CD4-positive, alpha-beta T cell treated with Interleukin-4 for 4 hours (primary cell): ENCODE measurements at places on chromosomes 13 and 19.
A peak's percentile ranks its signal among the peaks of the same experiment; 100 is the strongest.

DNA sequence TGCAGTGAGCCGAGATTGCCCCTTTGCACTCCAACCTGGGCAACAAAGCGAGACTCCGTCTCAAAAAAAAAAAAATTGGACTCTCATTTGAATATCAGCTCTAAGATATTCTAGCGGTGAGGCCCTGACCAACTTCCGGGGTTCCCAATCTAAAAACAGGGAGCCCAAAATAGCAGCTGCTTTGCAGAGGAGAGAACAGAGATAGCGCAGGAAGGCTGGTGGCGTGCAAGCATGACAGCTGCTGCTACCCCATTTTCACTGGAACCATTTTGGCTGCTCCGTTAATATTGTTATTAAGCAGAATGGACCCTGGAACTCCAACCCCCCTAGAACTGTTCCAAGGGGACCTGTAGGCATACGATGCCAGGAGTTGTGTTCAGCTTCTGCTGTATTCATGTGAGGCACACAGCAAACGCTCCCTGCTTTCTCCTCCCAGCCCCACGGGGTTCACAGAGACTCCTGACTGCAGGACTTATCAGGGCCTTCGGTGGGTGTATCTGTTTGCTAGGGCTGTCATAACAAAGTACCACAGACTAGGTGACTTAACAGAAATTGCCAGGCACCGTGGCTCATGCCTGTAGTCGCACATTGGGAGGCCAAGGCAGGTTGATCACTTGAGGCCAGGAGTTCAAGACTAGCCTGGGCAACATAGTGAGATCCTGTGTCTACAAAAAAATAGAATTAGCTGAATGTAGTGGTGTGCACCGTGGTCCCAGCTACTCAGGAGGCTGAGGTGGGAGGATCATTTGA, 11.5 kb downstream of the STXBP2 start:
- DNase-seq: no peak

DNA sequence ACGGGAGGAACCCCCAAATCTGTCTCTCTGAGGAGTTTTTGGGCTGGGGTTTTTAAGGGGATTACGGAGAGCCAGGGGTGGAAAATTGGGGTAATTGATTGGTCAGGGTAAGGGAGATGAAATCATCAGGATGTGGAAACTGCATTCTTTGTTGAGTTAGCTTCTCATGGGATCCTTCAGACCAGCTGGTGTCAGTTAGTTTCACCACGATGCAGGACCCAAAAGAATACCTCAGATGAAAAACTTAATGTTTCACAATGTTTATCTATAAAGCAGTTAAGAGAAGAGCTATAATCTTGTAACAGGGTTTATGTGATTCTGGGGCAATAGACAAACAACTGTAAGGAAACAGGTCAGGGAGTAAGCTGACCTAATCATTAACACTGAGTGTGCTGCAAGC, 230.8 kb downstream of the POU4F1 start:
- no peak for DNase-seq

GRCh38 chr13:100542826-100543156, 45.8 kb downstream of the GGACT start:
- peak; percentile 41 for DNase-seq

GRCh38 chr13:71056581-71056980, 810.4 kb downstream of the DACH1 start:
- DNase-seq: no peak

DNA sequence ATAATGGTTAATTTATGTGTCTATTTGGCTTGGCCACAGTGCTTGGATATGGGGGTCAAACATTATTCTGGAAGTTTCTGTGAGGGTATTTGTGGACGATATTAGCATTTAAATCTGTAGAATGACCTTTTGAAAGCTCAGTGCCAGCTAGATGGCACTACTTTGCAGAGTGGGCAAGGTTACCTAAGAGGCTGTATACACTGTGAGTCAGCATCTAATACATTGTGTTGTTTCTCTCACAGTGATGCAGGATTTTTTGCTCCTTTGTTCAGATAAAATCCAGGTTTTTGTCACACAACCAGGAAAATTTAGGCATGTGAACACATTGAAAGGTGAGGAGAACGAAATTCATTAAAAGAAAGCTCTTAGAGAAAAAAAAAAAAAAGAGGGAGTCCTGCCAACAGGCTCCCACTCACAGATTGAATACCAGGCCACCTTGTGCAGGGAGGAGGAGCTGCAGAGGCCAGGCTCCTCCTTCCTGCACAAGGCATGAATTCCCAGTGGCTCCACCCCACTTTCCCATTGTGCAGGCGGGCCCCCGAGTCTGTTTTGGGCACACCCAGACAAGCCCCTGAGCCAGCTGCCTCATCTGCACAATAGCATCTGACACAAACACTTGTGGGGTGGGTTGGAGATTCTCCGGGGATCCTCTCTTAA, 551.0 kb upstream of the ATXN8OS start:
- no peak for DNase-seq

GRCh38 chr19:57210381-57210780, 19.1 kb downstream of the ZNF264 start:
- no peak for DNase-seq

DNA sequence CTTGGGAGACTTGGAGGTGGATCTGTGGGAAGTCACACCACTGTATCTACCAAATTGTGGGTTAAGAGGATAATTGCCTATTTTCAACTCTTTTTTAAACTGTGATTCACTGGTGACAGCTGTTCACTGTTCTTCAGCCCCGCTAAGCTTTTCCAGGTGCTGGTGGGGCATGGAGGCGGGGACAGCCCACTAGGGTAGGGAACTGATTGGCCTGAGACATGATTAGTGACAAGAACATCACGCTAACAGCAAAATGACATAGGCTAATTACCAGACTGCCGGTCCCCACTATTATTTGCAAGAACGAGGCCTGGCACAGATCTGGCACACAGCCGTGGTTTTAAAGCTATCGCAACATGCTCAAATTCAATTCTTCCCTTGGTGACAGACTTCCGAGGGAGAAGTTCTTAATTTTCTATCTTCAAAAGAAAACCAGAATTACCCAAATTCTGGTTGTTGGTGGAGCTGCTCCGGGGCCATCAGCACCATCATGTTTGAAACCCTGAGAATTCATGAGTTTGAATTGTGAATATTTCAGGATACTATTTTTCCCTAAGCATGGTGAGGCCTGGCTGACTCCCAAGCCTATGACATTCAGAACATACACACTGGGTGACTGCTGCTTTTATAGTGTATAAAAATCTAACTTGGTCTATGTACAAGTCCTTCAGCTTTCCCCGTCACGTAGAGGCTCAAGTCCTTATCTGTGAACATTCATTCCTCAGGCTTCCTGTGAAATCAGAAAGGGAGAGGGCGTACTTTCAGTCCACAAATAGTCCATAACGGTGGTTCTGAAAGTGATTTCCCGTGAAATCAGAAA, 17.9 kb downstream of the DOCK9 start:
- DNase-seq: no peak

DNA sequence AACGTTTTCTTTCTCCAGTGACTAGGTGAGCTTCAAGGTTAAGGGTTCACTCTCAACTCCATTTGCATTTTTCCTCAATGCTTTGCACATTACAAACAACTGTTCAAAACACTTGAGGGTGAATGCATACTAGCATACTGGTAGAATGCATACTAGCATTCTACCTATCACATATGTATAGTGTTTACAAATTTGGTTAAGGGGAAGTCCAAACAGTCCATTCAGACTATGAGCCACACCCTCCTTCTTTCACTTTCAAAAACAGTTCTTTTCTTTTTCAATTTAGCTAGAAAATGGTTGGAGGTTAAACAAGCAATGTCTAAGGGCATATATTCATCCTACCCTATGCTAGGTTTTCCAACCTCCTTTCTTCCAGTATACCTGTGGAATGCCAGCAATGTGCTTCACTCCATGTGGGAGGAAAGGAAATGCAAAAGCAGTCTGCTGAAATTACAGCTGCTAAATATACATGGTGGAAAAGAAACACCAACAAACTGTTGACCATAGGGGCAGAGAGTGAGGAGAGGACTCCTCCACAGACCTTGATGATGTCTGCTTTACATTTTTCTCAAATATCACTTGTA, 102.6 kb downstream of the DOCK9 start:
- no peak for DNase-seq

GRCh38 chr19:46472592-46472991, 1.2 kb upstream of the PNMA8A start:
- DNase-seq: no peak

GRCh38 chr13:70391678-70392077, 283.4 kb upstream of the KLHL1 start:
- no peak for DNase-seq

- DNase-seq: peak; percentile 67
Measured at GRCh38 chr19:6218491-6219146, 61.2 kb downstream of the MLLT1 start.

GRCh38 chr13:67136157-67136556, 94.0 kb downstream of the PCDH9 start:
- no peak for DNase-seq

DNA sequence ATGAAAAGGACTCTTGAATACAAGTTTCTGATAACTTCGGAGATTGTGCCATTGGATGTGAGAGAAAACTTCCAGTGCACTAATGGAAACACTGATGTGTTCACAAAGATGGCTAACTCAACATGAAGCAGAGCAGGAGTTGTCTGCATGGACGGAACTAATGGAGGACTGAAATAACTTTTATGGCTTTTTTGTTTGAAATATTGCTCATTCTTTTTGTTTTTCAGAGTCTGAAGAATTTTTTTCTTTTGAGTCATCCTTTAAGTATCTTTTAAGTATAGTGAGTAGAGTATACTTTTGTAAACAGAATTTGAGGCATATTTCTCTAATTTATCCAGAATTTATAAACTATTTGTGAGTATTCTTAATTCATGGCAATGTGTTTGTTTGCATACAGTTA, 25.7 kb downstream of the CRYL1 start:
- DNase-seq: no peak

DNA sequence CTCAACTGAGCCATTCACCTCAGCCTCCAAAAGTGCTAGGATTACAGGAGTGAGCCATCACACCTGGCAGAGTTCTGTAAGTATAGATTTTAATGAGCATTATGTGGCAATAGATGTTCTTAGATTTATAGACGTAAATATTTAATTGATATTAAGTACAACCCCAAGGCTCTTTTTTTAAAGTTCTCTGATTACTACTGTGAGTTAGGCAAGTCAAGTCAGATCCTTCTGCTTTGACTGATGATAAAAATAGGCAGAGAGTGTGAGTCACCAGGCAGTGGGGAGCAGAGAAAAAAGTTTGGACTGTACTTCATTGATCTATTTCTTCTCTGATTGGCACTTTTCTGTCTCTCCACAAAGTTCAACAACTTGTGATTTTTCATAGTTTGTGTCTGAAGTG, 1379.9 kb downstream of the UQCRFS1 start:
- no peak for DNase-seq

DNA sequence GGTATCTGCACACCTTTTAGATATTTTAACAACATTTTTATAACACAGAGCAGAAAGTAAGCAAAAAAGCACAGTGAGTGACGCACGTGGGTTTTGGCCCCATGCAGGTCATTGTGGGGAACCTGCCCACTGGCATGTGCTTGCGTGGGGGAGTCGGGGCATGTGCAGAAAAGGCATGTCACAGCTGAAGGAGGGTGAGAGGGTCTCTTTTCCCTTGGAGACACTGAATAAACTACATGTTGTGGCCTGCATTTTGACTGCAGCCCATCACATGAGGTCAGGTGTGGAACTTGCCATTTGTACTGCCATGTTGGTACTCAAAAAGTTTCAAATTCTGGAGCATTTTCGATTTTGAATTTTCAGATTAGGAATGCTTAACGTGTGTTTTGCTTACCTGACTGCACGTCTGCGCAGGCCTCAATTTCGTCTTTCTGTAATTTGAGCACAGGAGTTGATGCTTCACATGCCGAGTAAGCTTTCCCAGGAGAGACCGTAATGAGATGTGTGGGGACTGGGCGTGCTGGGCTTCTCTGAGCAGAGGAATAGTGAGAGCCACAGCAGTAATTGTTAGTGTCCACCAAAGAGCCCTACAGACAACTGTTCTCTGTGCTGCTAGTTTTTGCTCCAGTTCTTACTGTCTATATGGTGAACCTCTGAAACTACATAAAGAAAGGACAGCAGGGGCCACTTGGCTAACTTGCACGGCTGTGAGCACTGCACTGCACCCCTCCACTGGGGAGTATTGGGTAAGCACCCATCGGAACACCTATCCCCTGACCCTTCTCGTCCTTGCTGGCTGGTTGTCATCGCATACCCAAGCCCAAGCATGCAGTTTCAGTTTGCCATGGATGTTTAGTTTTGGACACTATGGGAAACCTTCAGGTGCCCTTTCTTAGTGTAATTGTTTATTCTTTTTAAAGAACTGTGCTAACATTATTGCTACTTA, 72.9 kb upstream of the GPR183 start:
- no peak for DNase-seq
